ENCODE measurements at places on chromosomes 11 and 22. TPM values are rescaled to one million over a fixed set of nuclear protein-coding genes. Genes with fewer than 3 reads are reported as not detected.

The MB gene
- not detected for total RNA-seq

DNA sequence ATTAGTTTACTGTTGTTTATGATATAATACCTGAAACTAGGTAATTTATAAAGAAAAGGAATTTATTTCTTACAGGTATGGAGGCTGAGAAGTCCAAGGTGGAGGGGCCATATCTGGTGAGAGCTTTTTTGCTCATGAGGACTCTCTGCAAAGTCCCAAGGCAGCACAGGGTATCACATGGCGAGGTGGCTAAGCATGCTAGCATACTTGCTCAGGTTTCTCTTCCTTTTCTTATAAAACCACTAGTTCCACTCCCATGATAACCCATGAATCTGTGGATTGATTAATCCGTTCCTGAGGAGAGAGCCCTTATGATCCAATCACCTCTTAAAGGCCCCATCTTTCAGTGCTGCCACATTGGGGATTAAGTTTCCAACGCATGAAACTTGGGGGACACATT lies 82.7 kb downstream of the PHF21A start:
- no peak for DNase-seq

- no peak for DNase-seq
Measured at GRCh38 chr11:46118702-46119351, 2.4 kb downstream of the PHF21A start.

The MN1 gene
- total RNA-seq, result 0.27 TPM

The THY1 gene
- not detected for total RNA-seq

Data from CD4-positive, alpha-beta T cell (primary cell).